ENCODE measurements at places on chromosomes 5 and 9. TPM values are rescaled to one million over a fixed set of nuclear protein-coding genes. Genes with fewer than 3 reads are reported as not detected.
A peak's percentile ranks its signal among the peaks of the same experiment; 100 is the strongest.

- no peak for DNase-seq
- H3K27ac ChIP-seq, result no peak overlapping the region
- no peaks in the 10 kb centered on the region for H3K36me3 ChIP-seq
Observed at GRCh38 chr9:107373809-107374208, 90.7 kb downstream of the RAD23B start.

- H3K27ac ChIP-seq, result no peak overlapping the region
- no peak for DNase-seq
- no peaks in the 10 kb centered on the region for H3K27me3 ChIP-seq
- H3K36me3 ChIP-seq, result no peaks in the 10 kb centered on the region
- H3K4me1 ChIP-seq, result peaks cover under 1% of the 10 kb centered on the region
Observed at GRCh38 chr5:170075696-170076095, 30.0 kb upstream of the FOXI1 start.

DNA sequence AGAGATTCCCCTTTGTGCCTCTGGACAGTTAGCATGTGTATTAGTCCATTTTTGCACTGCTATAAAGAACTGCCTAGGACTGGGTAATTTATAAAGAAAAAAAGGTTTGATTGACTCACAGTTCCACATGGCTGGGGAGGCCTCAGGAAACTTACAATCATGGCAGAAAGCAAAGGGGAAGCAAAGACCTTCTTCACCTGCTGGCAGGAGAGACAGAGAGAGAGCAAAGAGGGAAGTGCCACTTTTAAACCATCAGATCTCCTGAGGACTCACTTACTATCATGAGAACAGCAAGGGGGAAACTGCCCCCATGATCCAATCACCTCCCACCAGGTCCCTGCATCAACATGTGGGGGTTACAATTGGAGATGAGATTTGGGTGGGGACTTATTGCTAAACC, 6.0 kb downstream of the CFAP90 start:
- H3K36me3 ChIP-seq, result no peaks in the 10 kb centered on the region
- no peak overlapping the region for H3K4me3 ChIP-seq
- H3K27me3 ChIP-seq, result peaks cover 73% of the 10 kb centered on the region
- DNase-seq, result no peak
- H3K27ac ChIP-seq, result no peak overlapping the region

GRCh38 chr5:103224894-103225246, 33.7 kb upstream of the MACIR start:
- peaks cover 13% of the 10 kb centered on the region for H3K4me1 ChIP-seq
- no peak for DNase-seq
- no peaks in the 10 kb centered on the region for H3K36me3 ChIP-seq
- no peak overlapping the region for H3K27ac ChIP-seq
- no peaks in the 10 kb centered on the region for H3K27me3 ChIP-seq
- peak overlapping the region; percentile 55 for H3K4me3 ChIP-seq

- H3K36me3 ChIP-seq, result peaks cover 5% of the 10 kb centered on the region
- DNase-seq, result no peak
- H3K4me1 ChIP-seq, result no peaks in the 10 kb centered on the region
- no peak overlapping the region for H3K4me3 ChIP-seq
- H3K27me3 ChIP-seq, result no peaks in the 10 kb centered on the region
Observed at GRCh38 chr5:66406761-66407336, 189.3 kb upstream of the MAST4 start.

GRCh38 chr9:10661994-10662393, 49.2 kb upstream of the PTPRD start:
- H3K4me1 ChIP-seq, result no peaks in the 10 kb centered on the region
- H3K4me3 ChIP-seq, result no peak overlapping the region
- H3K27ac ChIP-seq, result no peak overlapping the region
- no peak for DNase-seq
- no peaks in the 10 kb centered on the region for H3K36me3 ChIP-seq

DNA sequence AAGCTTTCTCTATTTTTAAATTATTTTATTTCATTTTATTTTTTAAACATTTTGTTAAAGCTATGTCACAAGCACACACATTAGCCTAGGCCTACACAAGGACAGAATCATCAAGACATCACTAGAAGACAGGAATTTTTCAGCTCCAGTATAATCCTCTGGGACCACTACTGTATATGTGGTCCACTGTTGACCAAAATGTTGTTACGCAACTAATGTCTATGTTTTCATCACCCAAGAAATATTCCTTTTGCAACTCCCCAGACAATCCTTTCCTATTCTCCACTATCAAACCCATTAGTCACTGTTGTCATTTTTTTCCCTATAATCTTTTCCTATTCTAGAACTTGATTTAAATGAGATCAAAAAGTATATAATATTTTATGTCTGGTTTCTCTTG, 2371.7 kb upstream of the C9orf72 start:
- no peak overlapping the region for H3K27ac ChIP-seq
- no peaks in the 10 kb centered on the region for H3K36me3 ChIP-seq

- H3K36me3 ChIP-seq, result peaks cover 22% of the 10 kb centered on the region
- H3K27me3 ChIP-seq, result no peaks in the 10 kb centered on the region
- H3K4me3 ChIP-seq, result peak overlapping the region; percentile 40
Observed at GRCh38 chr5:80141147-80141671, 106.1 kb downstream of the THBS4 start.

- no peak overlapping the region for H3K27ac ChIP-seq
- no peak for DNase-seq
- no peaks in the 10 kb centered on the region for H3K27me3 ChIP-seq
- no peaks in the 10 kb centered on the region for H3K4me1 ChIP-seq
Observed at GRCh38 chr9:127088724-127089615, 33.5 kb downstream of the ANGPTL2 start.

GRCh38 chr9:115398313-115398650, 280.3 kb upstream of the TNC start:
- H3K4me1 ChIP-seq, result peaks cover 39% of the 10 kb centered on the region
- no peak overlapping the region for H3K4me3 ChIP-seq
- H3K27ac ChIP-seq, result no peak overlapping the region

The CSF1R gene
- 0.20 TPM for total RNA-seq

All from WTC11 (cell line).